ENCODE measurements at places on chromosomes 5 and 9.

DNA sequence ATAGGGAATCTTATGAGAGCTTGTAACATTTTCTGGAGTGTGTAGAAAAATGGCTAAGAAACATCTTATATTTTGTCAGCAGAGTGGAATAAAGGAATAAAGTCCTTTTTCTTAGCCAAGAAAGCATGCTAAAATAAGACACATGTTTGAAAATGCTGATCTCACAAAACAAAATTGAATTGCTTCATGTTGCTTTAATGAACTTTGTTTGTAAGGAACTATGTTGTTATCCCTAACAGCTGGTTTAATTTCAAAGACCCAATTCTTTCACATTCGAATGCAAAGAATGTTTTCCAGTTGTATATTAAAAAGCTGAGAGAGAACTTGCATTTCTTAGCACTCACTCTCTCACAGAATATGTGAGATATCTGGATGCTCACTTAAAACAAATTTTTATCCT, 107.6 kb downstream of the MUSK start:
- no peak for DNase-seq

- DNase-seq, result no peak
These were observed 22.7 kb upstream of the CLK4 start for GRCh38 chr5:178649580-178649979.

DNA sequence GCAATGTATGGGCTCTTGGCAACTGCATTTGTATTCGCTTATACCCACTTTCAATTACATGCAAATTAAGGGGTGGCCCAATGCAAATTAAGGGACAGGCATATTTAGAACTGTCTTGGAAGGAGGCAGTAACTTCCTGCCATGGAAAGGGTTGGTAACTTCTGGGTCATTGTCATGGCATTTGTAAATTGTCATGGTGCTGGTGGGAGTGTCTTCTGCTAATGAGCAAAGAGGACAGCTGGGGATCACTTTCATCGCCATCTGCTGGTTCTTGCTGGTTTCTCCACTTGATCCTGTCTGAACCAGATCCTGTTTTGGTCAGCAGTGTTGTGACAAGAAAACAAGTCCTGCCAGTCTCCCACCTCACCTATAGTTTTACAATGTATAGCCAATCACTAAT, 23.3 kb upstream of the UGT3A2 start:
- DNase-seq, result no peak

DNA sequence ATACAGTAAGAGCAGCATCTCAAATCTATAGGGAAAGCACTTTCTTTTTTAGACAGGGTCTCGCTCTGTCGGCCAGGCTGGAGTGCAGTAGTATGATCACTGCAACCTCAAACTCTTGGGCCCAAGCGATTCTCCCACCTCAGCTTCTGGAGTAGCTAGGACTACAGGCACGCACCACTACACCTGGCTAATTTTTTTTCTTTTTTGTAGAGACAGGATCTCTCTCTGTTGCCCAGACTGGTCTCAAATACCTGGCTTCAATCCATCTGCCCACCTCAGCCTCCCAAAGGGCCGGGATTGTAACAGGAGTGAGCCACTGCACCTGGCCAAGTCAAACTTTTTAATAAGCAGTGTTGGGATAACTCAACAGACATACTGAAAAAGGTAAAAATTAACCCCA, 107.6 kb downstream of the SIL1 start:
- no peak for DNase-seq

DNA sequence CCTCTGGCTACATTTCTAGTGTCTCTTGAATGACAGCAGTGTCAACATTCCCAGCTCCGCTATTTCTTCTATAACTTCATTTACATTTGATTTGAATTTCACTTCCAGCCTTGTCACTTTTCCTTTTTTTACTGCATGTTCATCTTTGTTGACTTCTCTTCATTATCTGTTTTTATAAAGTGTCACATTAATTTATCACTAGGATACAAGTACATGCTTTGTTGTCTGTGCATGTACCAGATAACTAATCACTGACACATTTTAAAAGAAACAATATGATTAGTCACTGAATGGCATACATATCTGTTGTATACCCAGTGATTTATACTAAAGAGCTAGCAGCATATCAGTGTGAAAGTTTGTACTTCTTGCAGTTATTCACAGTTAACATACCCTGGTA, 29.1 kb downstream of the ARSK start:
- DNase-seq, result no peak

DNA sequence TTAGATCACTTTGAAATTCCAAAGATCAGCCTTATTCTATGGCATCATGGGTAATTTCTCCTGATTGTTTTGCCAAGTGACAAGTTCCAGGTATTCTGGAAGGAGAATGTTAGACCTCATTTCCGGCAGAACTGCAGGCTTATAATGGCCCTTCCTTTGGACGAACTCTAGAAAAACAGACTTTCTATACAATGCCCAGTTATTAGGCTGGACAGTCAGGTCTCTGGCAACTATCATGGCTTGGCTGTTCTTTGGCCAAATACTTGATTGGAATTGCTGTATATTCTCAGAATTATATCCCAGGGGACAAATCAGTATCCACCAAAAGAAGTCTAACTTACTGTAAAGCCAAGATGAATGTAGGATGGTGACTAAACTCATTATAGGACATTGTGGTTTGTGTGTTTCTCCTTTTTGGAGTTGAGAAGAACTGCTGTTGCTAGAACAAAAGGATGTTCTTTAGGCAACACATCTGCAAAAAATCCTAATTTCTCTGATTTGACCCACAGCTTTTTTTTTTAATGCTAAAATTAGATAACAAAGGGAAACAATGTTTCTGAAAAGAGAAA, 69.0 kb downstream of the ADAMTSL1 start:
- no peak for DNase-seq

Measured in stimulated activated CD8-positive, alpha-beta memory T cell treated with anti-CD3 and anti-CD28 coated beads, Interleukin-2, amount 100 ng/mL, for 1 hour (primary cell).